ENCODE measurements at places on chromosomes 4 and X.

DNA sequence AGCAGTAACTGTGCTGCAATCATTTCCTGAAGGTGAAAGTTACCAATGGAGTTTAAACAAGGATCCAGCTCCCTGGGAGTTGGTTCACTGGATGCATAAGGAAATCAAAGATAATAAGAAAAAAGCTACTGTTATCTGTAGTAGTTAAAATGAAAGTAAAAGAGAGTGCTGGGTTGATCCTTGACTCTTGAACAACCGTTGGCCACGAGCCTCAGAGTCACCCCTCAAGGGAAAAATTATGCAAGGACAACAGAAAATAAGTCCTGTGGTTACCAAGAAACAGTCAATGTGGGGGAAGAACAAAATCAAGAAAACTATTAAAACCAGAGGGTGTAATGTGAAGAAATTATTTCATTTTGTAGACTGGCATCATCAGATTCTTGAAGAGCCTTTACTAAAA, 49.7 kb upstream of the DDIT4L start:
- DNase-seq, result no peak

DNA sequence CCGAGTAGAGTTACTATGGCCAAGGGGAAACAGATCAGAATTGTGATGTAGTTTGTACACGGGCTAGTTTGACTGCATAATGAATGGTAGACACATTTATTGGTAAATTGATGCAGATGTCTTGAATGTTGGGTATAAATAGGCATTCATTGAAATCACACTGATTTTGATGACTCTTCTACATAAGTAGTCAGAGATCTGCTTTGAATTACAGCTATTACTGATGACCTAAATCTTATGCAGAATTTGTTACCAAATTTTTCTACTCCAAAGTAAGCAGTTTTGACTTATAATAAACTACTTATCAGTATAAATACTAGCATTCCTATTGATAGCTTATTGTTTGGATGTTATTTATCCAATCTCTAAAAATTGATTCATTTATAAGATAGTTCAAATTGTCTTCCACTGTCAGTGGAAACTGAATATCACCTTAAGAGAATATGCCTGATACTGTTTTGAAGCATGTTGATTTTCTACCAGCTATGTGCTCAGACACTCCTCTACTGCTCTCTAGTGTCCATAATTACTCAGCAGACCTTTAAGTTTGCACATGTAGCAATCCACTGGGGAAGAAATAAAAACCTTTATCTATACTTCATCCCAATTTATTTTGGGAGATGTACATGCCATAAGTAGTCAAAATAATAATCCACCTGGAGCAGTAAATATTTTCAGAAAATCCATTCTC, 120.3 kb downstream of the RASL11B start:
- DNase-seq, result no peak

GRCh38 chrX:7950865-7951264, 23.7 kb upstream of the PNPLA4 start:
- DNase-seq, result no peak

GRCh38 chr4:71184195-71184781, 154.5 kb upstream of the SLC4A4 start:
- DNase-seq, result peak; percentile 18

DNA sequence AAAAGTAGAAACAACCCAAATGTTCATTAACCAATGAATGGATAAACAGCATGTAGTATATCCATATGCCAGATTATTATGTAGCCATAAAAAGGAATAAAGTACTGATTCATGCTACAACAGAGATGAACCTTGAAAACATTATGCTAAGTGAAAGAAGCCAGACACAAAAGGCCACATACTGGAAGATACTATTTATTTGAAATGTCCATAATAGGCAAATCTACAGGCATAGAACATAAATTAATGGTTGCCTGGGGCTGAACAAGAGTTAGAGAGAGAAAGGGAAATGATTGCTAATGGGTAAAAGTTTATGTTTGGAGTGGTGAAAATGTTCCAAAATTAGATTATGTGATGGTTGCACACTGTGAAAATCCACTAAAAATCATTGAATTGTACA, 44.4 kb downstream of the IL13RA2 start:
- DNase-seq, result no peak

GRCh38 chrX:139825618-139826017, 107.2 kb downstream of the ATP11C start:
- DNase-seq, result no peak

GRCh38 chrX:130636277-130636676, 234.5 kb downstream of the RBMX2 start:
- no peak for DNase-seq

DNA sequence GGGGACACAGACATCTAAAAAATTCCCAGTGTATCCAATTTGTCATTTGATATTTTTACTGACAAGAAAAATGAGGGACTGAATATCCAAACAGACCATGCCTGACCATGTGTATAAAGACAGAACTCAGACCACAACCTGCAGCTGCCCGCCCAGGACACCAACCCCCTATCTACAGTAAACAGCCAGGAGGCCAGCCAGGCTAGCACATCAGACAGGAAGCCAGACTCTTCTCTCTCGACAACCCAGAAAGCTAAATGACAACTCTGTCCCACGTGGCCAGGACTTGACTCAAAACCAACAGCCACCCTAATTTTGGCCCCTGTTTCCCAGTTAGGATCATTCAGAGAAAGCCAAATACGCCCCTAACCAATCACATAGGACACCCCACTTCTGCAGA, 15.1 kb downstream of the AFAP1 start:
- DNase-seq, result no peak

GRCh38 chrX:102580891-102581290, 18.4 kb upstream of the ARMCX5 start:
- DNase-seq, result no peak

- no peak for DNase-seq
Measured at GRCh38 chr4:185787926-185788679, 23.9 kb downstream of the SORBS2 start.

- no peak for DNase-seq
Measured at GRCh38 chrX:132393992-132394391, 94.8 kb downstream of the MBNL3 start.

DNA sequence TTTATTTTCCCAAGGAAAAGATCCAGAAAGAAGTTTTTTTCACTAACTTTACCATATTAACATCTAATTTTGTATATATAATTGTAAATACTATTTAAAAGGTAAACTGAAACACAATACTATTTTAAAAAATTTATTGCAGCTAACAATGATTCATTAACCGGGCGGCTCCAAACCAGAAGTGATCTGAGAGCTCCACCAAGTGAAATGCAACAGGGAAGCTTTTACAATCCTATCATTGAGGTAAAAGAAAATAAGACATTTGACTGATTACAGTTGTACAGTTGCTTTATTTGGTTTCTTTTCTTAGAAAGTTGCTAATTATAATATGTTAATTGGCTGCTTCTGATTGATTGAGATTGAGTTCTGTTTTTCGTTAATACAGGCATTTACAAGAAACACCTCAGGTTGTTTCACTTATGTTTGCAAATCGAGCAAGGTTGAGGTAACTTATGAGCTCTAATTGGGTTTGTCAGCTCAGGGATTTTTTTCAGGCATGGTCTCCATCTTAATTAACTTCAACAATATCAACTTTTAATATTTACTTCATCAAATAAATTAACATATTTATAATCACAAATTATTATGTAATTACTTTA, 220.2 kb upstream of the UGT8 start:
- no peak for DNase-seq

DNA sequence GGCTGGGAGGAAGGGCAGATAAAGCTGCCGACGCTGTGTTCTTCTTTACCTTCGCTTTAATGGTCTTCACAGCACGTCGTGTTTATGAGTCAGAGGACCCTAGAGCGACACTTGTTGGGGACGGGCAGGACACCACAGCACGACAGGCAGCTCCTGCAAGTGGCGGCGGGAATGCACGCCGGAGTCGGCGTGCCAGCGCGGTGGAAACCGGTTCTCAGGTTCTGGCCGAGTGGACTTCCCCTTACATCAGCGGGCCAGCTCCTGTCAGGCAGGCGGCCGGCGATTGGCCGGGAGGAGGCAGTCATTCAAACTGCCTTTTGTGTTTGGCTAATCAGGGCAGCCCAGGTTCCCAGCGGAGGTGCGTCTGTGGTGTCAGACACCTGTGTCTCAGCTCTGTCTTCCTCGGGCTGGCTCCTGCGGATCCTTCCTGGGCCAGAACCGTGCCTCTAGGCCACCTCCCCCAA, 150.9 kb downstream of the SHROOM3 start:
- peak; percentile 1 for DNase-seq

GRCh38 chr4:94746746-94747145, 11.0 kb upstream of the BMPR1B start:
- no peak for DNase-seq

DNA sequence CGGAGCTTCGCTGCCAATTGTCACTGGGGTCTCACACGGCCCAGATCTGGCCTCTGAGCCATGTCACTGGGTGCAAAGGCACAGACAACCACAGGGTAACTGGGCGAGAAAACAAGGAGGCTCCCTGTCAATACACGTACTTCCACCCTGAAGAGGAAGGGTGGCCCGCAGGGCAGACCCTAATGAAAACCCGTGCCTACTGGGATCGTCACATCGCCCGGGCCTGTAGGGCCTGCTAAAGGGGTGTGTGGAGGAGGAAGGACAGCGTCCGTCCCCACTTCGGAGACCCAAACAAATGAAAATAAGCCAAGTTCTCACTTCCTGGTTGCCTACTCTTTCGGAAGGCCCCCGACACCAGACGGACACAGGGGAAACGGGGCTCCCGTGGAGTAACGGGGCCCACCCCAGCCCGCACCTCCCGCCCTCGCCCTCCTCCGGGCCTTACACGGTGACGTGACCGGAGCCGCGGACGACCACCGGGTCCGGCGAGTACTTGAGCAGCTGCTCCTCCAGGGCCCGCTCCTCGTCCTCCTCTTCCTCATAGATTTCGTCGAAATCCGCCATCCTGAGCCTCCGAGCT, 578 bp downstream of the CHIC2 start:
- peak; percentile 5 for DNase-seq

GRCh38 chr4:139556071-139556723, at the start of gene SETD7:
SETD7 (minus strand) TSS chr4:139556219; CDS start chr4:139556137, 82 bp downstream.
- DNase-seq, result peak; percentile 51

- DNase-seq, result no peak
Measured at GRCh38 chrX:130184857-130185256, 13.1 kb downstream of the RAB33A start.

DNA sequence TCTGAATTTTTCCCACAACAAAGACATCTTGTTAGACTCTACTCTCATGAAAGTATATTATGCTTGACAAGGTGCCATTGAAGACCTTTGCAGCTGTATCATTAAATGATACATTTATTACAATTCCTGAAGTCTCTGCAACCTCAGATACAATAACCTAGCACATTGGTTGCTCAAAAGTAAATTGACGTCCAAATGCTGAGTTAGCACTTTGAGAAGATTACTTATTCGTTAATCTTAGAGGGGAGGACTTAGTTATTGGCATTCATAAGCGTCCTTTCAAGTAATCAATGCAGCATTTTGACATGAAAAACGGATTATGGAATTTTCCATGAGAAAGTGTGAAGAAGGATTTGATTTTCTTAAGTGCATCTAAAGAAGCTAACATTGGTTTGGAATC, 151.6 kb downstream of the ARSF start:
- DNase-seq, result no peak

- DNase-seq, result no peak
Measured at GRCh38 chr4:112279882-112280315, 5.8 kb downstream of the TIFA start.

GRCh38 chr4:52659722-52660261, 691 bp upstream of the USP46 start:
- no peak for DNase-seq

DNA sequence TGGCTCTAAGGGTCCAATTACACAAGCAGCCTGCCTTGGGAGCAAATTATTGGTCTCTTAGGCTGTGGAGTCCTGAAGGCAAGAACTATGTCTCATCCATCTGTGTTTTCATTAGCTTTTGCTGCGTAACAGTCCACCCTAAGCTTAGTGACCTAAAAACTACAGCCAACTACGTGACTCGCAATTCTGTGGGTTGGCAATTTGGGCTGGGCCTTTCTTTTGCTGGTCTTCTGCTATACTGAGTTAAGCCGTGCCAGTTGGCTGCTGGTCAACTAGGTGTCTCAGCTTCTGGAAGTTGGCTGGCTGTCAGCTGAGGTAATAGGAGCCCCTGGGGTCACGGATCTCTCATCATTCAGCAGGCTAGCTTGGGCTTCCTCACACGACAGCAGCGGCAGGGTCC, 205.6 kb upstream of the S100G start:
- DNase-seq, result no peak

DNA sequence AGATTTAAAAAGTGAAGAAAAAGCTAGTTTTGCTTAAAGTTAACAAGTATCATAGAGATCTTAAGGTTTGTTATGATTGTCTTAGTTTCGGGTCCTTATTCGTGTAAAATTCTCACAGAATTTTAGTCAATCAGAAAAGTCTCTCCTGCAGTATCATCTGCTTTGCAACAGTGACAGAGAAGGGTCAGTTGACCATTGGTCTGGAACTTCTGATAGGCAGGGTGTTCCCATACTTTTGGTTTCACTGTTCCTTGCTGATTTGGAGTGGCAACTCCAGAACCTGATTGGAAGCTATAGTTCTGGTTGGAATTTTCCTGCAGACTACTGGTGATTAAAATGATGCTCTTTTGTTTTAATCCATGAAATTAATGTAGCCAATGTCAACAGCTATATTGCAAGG, 1.8 kb downstream of the IL15 start:
- DNase-seq, result no peak

DNA sequence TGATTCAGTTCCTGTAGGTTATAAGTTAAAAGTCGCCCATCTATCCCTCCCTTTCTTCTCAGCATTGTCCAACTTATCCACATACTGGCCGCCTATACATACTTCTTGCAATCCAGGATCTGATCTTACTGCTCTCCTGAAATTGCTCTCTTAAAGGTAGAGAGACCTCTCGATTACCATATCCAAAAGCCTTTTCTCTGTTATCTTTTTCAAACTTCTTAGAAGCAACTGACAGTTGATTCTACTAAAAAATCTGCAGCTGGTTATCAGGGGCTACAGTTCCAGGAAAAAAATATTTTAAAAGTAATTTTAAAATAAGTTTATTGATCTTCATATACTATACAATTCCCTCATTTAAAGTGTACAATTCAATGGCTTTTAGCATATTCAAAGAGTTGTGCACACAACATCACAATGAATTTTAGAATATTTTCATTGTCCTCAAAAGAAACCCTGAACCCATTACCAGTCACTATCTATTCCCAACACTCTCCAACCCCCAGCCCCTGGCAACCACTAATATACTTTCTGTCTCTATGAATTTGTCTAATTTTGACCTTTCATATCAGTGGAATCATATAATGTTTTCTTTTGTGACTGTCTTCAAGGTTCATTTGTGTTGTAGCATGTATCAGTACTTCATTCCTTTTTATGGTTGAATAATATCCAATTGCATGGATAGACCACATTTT, 102.0 kb downstream of the HDAC8 start:
- no peak for DNase-seq

GRCh38 chrX:20740443-20740842, 473.7 kb upstream of the RPS6KA3 start:
- DNase-seq, result no peak

DNA sequence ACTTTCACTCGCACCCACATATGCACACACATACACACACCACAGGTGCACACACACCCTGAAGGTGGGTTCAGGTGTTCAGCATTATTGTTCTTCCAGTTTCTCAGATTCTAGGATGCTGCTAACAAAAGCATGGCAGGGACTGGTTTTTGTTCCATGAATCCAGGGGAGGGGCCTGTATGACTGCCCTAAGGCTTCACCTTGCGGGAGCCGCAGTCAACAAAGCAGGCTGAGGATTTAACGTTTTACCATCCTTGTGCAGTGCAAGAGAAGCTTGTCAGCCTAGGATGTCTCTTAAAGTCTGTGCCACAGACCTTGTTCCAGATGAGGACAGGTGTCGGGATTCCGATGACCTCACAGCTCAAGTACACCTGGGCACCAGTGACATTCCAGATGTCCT, 61.8 kb downstream of the POLR2B start:
- DNase-seq, result no peak

Measured in stimulated activated CD4-positive, alpha-beta T cell treated with anti-CD3 and anti-CD28 coated beads, Interleukin-4, amount 100 ng/mL, for 4 hours (primary cell).